ENCODE measurements at places on chromosomes 4 and X.

- DNase-seq: no peak
These were observed 133.5 kb downstream of the ELOVL6 start for GRCh38 chr4:110064934-110065333.

DNA sequence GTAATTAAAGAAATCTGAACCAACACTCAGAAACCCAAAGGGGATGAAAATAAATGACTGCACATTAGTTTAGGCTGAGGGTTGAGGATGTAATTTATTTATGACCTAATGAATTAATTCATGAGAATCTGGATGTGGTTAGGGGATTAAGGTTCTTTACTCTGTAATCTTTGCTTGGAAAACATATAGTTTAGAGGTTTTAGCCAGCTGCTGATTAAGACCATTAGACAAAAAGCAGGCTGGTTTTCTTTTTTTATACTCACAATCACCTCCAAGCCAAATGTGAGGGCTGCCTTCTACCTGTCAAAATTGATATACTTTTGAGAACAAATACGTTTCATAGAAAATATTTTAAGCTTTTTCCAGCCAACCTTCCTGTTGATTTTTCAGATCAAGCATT, 2705.8 kb downstream of the PCDH7 start:
- no peak for DNase-seq

- no peak for DNase-seq
These were observed 60.2 kb upstream of the BLTP1 start for GRCh38 chr4:122091836-122092405.

- DNase-seq: no peak
These were observed 29.8 kb upstream of the TMEM150C start for GRCh38 chr4:82591592-82591991.

GRCh38 chr4:56158483-56158882, 209.7 kb downstream of the CEP135 start:
- no peak for DNase-seq

DNA sequence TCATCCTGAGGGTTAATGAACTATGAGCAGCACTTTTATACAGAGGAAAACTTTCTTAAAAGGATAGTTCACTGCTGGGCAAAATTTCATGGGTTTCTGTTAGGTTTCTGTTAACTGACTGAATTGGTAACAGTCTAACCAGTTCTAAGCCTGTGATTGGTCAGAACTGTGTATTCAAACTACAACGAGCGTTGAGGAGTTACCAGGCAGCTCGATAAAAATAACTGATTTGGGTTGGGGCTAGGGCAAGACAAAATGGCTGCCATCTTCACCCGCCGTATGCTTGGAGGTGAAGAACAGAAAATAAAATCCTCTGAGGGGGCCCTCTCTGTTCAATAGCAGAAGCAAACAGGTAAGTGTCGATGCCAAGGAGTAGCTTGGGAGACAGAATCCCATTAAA, 22.0 kb downstream of the FAM133A start:
- DNase-seq: no peak

DNA sequence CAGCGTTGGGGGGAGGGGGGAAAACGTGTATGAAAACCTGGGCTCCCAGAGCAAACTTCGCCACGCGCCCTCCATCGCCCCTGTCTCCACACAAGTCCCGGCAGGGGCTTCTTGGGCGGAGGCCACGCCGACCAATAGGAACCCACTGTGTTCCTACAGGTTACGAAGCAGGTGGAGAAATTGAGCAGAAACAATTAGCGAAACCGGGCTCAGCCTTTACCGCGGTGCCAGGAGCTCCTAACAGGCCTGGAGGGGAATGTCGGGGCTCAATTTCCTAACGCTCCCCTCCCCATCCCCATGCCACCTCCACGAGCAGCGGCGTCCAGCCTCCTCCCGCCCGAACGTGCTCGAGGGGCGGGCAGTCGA, 589 bp upstream of the KIT start:
- no peak for DNase-seq

DNA sequence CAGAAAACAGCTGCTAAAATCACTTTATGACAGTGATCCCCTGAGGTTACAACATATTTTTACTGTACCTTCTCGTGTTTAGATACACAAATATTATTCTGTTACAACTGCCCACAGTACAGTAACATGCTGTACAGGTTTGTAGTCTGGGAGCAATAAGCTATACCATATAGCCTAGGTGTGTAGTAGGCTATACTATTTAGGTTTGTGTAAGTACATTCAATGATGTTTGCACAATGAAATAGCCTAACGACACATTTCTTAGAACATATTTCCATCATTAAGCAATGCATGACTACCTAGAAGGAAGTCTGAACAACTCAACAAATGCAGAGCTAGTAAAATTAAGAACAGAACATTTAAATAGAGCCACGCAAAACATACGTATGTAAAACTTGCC, 112.7 kb downstream of the ZAR1 start:
- DNase-seq: no peak

GRCh38 chr4:186557061-186557460, 1.7 kb upstream of the MTNR1A start:
- no peak for DNase-seq

GRCh38 chr4:187276736-187277408, 553.2 kb upstream of the FAT1 start:
- no peak for DNase-seq

DNA sequence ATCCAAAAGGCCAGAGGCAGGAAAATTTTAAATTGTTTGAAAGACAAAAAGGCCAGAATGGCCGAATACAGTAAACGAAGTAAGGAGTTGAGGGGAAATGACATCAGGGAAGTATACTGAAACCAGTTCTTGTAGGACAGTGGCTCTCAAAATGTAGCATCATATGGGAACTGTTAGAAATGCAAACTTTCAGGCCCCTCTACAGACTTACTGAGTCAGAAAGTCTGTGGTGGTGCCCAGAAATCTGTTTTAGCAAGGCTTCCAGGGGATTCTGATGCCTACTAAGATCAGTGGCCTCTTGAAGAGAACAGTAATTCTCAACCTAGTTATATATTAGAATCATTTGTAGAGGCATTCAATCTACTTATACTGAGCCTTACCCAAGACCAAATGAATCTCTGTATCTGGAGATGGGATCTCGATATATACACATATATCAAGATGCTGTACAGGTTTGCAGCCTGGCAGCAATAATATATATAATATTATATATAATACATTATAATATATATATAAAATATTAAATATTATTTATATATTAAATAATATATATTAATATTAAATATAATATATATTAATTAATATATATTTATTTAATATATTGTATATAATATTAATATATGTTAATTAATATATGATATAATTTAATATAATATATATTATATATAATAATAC, 39.7 kb downstream of the ADAMTS3 start:
- no peak for DNase-seq

- no peak for DNase-seq
These were observed 1014.2 kb downstream of the FAT4 start for GRCh38 chr4:126328914-126329313.

- no peak for DNase-seq
These were observed 161.6 kb upstream of the ANKRD50 start for GRCh38 chr4:124874172-124874450.

DNA sequence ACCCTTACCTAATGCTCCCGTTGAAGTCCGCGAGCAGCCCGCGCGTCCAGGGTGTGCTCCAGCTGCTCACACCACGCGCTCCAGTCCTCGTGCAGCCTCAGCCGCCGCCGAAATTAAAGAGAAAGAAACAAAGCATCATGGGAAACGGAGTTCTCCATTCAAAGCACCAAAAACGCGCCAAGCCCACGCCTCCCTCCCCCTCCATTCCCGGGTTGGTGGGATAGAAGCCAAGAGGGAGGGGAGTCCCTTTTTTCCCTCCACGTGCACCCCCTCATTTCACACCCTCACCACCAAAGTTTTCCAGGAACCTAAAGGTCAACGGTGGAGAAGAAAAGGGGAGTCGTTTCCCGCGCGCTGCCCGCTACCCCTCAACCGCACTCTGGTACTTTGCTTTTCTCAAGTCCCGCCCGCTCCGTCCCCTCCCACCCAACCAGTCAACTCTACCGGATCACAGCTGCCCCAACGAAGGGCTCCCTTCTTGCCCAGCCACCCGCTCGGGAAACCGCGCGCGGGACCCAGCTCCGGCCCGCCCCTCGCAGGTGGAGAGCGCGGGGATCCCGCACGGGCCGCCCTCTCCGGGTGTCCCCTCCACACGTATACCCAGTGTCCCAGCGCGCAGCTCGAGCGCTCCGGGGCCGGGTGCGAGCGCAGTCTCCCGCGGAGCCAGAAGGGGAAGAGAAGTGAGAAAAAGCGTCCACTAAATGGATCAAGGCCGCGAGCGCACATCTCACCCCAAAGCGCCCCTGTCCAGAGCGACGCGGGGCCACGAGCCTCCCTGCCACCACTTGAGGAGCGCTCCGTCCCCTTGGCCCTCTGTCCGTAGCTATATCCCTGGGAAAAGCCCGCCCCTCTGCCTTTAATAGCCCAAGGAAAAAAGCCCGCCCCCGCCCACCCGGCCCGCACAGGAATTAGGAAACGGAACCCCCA, 65.1 kb upstream of the CCDC160 start:
- DNase-seq: no peak

GRCh38 chrX:23327104-23327503, 7.5 kb upstream of the PTCHD1 start:
- DNase-seq: no peak

DNA sequence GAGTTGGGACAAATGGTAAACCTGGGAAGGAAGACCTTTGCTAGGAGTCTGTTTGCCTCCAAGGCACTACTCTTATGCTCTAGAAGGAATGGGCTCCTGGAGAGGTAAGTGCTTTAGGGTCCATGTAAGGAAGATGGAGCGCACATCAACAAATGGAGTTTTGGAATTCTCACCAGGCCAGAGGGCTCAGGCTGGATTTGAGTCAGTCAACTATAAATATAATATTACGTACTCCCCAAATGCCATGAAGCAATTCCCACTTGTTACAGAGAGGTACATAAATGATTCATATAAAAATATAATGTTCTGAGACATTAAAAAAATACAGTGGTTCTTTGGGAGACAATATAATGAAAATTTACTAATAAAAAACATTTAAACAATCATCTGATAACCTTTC, 1.6 kb upstream of the SLC9B1 start:
- no peak for DNase-seq

DNA sequence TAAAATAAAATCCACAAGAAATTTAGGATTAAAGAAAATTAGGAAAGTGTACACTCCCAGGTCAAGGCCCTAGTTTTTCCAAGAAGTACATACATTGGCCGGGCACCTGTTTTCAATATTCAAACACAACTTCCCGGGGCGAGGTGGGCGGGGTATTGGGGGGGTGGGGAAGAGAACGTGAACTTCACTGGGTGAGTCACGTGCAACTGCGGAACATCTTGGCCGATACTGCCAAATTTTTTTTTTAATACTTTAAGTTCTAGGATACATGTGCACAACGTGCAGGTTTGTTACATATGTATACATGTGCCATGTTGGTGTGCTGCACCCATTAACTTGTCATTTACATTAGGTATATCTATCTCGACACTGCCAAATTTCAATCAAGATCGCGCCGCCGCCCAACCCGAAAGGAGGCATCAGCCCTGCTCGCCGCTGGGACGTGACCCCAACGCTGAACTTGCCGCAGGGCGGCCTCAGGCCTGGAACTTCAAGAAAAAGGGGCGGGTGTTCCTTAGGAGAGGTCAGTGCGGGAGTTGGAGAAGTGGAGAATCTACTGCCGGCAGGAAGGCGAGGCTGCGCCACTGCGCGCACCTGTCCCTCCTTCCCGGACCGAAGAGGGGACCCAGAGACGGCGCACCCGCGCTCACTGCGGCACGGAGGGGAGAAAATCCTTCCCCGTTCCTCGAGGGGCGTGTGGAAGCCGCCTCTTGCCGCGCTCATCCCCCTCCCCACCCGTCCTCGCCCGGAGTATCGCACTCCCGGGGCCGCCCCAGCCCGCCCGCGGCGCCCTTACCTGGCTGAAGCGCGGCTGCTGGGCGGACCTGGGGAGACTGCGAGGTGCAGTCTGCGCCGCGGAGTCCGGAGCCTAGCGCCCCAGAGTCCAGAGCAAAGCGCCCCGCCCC, at the start of gene TEC:
TEC (minus strand) TSS at position 883 of the 905 bp plus-strand sequence. CDS start 41,224 bp downstream, outside the sequence.
- DNase-seq: no peak

- DNase-seq: no peak
These were observed 13.0 kb downstream of the RGS12 start for GRCh38 chr4:3305610-3306371.

GRCh38 chr4:43776371-43776770, 672.2 kb downstream of the KCTD8 start:
- no peak for DNase-seq

DNA sequence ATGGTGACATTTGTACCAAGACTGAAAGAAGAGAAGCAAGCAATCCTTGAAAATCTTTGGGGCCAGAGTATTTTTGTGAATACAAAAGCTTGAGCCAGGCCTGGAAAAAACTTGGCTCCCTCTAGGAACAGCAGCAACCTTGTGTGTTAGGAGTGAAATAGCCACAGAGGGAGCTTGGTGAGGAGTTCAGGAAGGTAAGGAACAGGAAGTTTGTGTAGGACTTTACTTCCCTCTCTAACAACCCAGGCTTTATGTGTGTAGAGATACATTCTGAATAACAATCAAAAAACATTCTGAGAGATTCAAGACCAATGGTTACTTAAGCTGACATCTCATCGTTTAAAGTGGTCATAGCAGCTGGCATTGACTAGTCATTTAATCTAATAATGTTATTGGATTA, 668.5 kb downstream of the PCDH18 start:
- DNase-seq: no peak

- DNase-seq: no peak
These were observed 72.9 kb downstream of the ADAMTS3 start for GRCh38 chr4:72496119-72496518.

- DNase-seq: no peak
These were observed 335.6 kb upstream of the TRAM1L1 start for GRCh38 chr4:117420948-117421347.

GRCh38 chr4:15182600-15183220, 180.4 kb downstream of the CPEB2 start:
- DNase-seq: no peak

- DNase-seq: no peak
These were observed 62.5 kb upstream of the GPR174 start for GRCh38 chrX:79081895-79082512.

- no peak for DNase-seq
These were observed 40.9 kb upstream of the EOLA2 start for GRCh38 chrX:149979126-149979644.

- DNase-seq: no peak
These were observed 40.2 kb downstream of the SH3KBP1 start for GRCh38 chrX:19846995-19847790.

GRCh38 chr4:75722417-75722816, 2.0 kb upstream of the USO1 start:
- no peak for DNase-seq

All from stimulated activated CD4-positive, alpha-beta T cell treated with anti-CD3 and anti-CD28 coated beads, Interleukin-1b, Interleukin-23, amount 100 ng/mL, for 1 hour (primary cell).